ENCODE measurements at places on chromosomes 1 and 21. TPM values are rescaled to one million over a fixed set of nuclear protein-coding genes. Genes with fewer than 3 reads are reported as not detected.

- no peak for DNase-seq
Observed at GRCh38 chr1:28983509-28984310, 69.3 kb downstream of the EPB41 start.

GRCh38 chr21:15051644-15052458 lies 12.9 kb downstream of the NRIP1 start:
- no peak for DNase-seq

GRCh38 chr1:115073298-115074087 lies 15.8 kb downstream of the TSPAN2 start:
- no peak for DNase-seq

DNA sequence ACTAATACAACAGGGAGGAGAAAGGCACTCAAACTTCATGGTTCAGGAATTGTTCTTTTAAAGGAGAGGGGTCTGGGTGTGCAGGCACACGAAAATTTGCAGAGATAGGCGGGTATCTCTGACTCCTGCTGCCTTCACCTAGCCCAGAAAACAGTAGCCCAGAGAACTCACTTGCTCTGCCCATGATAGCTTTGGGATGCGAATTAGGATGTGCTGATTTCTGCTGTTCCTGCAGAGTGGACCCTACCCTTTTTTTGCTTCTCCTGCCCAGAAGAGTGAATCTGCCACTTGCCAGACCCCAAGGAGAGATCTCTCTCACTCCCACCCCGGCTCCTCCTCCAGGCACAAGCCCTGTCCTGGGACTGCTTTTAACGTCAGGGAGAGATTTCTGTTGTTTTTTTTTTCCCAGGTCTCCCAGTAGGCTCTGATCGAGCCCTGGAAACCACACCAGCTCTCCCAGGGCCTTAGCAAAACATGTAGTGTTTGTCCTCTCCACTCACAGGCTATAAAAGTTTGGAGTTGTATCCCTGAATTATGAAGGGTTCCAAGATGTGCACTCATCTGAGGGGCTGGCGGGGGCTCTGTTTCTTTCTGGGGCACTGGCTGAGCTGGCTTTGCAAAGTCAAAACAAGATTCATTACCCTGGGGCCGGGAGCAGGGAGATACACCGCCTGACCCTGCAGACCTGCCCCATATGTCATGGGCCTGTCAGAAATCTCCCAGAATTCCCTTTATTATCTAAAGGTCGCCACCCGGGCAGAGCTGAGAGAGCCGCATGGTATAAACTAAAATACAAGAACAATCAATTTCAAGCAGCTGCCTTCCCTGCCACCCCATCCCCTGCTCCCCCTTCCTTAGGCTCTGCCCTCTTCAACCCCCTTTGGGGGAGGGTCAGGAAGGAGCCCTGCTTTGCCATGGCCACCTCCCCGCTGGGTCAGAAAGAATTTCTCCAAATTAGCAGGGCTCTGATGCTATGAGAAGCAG lies 17.9 kb downstream of the PLXNA2 start:
- no peak for DNase-seq

DNA sequence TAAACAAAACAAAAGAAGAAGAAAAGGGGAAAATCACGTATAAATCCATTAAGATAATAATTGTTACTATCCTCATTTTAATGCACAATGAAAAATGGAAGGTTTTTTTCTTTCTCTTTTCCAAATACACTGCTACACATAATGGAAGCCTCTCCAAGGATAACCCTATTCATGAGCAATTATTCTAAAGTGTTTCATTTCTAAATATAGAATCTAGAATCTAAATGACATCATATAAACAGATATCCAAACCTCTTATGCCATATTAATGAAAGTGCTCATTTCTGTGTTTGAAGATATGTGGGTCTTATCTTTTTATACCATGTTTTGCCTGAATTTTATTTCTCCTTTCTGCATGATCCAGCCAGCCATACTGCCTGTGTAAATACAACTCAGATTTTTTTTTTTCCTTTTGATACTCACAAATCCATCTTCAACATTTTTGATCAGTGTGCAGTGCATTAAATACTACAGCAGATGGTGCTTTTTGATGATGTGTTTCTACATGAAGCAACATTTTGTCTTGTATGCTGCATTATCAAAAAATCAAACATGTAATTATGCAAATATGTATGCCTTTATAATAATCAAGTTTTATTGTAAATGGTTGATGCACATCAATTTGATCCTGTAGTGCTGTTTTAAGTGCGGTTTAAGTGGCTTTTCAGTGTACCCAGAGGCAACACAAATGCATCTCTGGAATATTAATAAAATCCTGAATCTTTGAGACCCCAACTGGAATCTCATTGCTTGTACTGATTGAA lies 625.6 kb upstream of the PTBP2 start:
- no peak for DNase-seq

GRCh38 chr1:74824497-74825107 lies 91.7 kb downstream of the TYW3 start:
- no peak for DNase-seq

C4BPA gene
- polyA plus RNA-seq: 0.33 TPM

OR6K3 gene
- not detected for polyA plus RNA-seq

SRP9 gene
- 328 TPM for polyA plus RNA-seq

- DNase-seq: no peak
Observed at GRCh38 chr1:117592155-117592554, 13.7 kb upstream of the TENT5C start.

GIPC2 gene
- polyA plus RNA-seq: 13.6 TPM

- DNase-seq: no peak
Observed at GRCh38 chr1:109133002-109133706, 19.2 kb downstream of the ELAPOR1 start.

CRYZL1 gene
- 61.0 TPM for polyA plus RNA-seq

GRCh38 chr1:3061566-3061965 lies 7.4 kb upstream of the PRDM16 start:
- DNase-seq: no peak

- DNase-seq: no peak
Observed at GRCh38 chr1:93845538-93846205, 33.3 kb downstream of the DNTTIP2 start.

DNA sequence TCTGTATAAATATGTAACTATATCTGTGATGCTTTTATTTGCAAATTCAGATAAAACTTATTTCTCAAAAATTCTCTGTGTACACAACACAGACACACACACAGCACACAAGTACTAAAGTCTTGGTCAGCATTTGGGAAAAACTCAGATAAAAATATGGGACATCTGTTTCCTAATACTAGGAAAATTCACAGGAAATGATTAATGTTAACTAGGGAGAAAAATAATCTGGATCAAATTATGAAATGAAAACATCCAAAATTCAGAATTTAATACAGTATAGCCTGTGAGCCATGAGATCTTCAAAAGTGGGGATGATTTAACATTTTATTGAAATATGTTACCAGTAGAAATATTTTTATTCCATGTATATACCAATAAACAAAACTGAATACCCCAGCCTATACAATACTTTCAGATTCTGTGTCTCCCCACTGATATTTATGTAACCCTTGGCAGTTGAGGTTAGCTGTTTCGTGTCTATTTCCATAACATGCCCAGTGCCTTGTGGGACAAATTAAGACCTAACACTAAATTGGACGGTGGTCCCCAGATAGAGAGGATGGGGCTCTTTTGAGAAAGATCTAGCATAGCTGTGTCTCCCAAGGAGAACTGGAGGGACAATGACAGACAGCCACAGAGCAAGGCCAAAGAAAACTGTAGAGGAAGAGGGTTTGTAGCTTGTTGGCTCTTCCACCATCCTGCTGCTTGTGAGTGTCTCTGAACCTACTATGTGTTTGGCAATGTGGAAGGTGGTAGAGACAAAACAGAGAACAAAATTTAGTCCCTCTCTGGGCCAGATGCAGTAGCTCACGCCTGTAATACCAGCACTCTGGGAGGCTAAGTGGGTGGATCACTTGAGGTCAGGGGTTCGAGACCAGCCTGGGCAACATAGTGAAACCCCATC lies 47.2 kb downstream of the GNG12 start:
- DNase-seq: no peak

DNA sequence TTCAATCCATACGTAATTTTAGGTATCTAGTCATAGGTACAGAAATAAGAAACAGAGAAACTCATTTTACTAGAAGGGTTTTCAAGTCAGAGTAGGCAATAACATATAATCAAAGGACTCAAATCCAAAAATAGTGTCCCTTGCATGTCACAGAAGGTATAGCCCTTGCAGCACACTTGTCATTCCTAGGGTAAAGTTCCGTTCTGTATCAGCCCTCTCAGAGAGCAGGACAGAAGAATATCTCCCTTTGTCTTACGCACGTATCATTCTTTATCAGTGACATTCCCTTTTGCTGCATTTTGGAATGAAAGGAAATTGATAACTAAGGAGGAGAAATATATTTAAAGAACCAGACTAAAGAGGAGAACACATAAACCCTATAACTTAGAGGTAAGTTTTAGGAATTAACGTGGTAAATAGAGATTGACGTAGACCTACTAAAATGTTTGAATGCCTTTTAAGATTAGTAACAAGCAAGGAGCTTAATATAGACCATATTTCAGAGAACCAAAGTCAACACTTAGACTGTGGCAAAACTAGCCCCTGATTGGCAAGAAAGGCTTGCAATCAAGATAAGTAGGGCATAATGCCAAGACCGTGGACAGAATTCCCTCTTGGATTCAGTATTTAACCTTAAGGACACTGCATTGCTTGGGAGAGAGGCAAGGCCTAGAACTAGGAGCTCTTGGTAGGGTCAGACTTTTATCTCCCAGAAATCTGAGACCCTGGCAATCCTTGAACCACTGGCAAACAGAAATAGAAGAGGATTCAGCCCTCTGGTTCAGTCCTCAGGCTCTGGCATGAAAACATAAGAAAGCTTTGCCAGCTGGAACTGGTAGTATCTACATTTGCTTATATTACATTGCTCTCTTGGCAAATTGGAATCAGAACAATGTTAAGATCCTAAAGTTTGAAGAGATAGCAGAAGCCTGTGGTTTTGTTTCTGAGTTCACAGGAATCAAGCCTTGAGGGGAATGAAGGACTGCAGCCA lies 232.1 kb downstream of the ASTN1 start:
- no peak for DNase-seq

DNA sequence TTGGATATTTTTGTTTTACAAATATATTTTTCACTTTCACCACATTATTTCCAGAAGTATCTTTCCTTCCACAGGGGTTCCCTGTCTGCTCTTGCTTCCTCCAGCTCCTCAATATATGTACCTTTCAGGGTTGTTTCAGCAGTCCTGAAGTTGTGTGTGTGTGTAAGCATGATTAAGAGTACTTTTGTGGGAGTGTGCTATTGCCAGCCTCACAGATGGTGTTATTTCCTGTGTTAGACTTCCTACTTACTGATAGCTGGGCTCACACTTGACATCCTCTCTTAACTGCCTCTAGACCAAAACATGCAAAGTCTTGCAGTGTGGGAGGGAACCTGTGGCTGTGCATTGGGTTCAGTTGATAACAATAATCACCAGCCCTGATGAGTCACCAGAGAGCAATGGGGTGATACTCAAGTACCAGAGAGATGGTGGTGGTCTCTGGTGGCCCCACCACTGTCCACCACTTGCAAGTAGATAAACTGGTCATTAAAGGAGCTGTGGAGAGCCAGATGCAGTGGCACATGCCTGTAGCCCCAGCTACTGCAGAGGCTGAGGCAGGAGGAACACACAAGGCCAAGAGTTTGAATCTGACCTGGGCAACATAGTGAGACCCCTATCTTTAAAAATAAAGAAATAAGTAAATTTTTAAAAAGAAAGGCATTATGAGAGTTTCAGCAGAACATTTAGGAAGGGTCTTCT lies 126.7 kb downstream of the NR5A2 start:
- no peak for DNase-seq

ADAMTS4 gene
- polyA plus RNA-seq: 0.63 TPM

- DNase-seq: no peak
Observed at GRCh38 chr1:225942574-225942973, 1.6 kb upstream of the LEFTY2 start.
